ENCODE measurements at places on chromosomes 5 and 9. TPM values are rescaled to one million over a fixed set of nuclear protein-coding genes. Genes with fewer than 3 reads are reported as not detected.

DNA sequence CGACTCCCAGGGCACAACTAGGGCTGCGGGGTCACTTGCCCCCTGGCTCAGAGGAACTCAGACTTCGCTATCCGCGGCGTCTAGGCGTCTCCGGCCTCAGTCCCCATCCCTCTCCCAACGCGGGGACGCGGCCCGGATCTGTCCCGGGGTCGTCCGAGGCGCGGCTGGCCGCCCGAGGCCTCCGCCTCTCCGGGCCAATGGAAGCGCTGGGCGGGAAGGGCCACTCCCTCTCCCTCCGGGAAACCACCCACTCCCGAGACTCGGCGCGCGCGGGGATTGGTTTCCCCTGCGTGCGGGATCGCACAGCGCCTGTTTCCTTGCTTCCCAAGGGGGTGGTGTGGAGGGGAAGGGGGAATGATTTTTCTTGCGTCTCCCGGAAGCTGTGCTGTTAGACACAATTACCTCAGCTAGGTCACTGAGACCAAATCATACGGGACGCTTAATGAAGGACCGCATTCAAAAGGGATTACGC is 38.3 kb downstream of the NR2F1 start:
- DNase-seq = no peak

DNA sequence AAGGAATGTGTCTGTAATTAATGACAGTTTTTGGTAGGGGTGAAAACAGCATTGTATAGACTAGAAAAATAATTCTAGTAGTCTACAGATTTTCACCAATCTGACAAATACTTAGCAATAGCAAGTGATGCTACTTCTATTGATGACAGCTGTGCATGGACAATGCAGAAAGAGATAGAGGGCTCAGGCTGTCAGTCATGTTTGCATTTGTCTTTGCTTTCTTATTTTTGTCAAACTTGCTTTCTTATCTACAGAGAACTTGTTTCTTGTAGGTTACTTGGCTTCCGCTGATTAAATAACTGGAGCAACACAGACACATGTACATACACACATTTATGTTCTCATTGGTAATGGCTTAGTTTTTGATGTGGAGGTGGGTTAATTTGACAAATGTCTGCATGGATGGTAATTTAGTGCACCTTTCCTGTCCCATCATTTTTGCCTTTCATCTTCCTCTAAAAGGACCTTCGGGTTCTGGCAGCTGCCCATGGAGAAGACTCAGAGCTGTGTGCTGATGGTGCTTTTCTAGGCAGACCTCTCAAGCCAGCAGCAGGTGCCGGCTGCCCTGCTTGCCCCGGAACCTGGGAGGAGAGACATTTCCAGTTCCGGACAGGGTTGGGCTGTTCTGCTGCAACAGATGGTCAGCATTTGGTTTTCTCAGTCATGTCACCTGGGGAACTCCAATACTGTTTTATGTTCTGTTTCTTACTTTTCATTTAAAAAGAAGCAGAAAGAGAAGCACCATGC is 28.8 kb downstream of the CAMK4 start:
- DNase-seq = no peak

DNA sequence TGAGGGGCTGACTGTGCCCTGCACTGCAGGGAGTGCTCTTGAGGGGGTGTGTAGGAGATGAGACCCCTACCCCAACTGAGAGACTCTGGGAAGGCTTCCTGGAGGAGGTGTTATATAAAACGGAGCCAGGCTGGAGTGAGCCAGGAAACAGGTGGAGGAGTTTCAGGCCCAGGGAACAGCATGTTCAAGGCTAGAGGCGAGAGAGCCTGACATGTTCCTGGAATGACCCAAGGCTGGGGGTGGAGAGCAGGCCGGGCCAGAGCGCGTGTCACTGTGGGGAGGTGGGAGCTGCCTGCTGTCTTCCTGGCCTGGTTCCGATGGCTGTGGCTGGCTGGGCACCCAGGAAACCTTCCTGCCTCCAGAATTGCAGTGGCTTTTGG is 48.7 kb downstream of the RXRA start:
- no peak for DNase-seq

Gene BAAT
- total RNA-seq = 0.14 TPM

- no peak for DNase-seq
Measured at GRCh38 chr5:32542216-32543059, 42.9 kb upstream of the SUB1 start.

Gene ZNF484
- total RNA-seq = 16.6 TPM

- no peak for DNase-seq
Measured at GRCh38 chr5:156920042-156920860, 42.8 kb downstream of the TIMD4 start.

DNA sequence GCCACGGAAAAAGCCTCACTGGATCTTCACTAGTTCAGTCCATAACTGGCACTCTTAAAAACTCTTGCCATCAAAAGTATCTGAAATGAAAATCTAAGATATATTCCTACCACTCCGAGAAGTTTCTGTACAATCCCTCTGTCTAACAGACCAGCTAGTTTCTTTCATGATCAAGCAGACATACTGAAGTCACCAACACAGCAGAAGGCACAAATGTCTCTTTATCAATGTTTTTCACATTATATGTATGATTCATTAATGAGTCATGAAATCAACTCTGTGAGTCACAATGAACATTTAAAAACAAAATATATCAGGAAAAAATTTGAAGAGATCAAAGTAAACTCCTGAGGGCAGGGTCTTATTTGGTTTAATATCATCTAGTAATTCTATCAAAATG is 50.8 kb downstream of the F2R start:
- DNase-seq = no peak

DNA sequence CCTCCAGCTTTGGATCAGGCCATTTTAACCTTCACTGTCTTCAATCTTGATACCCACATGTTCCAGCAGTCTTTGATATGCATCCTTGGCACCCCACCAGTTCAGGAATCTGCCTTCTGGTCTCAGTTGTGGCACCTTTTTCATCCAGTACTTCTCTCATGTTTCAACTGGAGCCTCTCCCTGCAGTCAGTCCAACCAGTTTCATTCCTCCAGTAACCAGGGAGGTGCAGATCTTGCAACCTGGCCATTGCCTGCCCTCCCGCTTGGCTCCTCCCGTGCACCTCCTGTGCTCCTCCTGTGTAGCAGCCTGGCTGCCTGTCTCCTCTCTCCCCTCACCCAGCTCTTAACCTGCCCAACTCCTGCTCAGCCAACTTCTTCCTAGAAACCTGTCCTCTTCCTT is 20.2 kb downstream of the FUBP3 start:
- DNase-seq = no peak

DNA sequence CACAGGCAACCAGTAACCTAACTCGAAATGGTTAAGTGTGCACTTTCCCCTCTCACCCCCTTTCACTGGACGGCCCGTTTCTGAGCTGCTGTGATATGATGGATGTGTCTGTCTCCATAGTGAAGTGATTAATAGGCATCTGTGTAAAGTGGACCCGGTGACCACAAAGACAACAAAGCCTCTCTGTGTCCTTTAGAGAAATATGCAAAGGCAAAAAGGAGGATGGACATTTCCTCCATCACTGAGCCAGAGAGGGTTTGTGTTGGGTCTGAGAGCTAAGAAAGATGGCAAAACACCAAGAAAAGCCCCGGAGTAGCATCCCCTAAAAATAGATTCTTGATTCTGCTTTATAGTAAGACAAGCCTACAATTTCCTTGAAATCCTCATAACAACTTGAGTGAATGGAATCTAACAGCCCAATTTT is 120.6 kb downstream of the SEMA6A start:
- DNase-seq = no peak

DNA sequence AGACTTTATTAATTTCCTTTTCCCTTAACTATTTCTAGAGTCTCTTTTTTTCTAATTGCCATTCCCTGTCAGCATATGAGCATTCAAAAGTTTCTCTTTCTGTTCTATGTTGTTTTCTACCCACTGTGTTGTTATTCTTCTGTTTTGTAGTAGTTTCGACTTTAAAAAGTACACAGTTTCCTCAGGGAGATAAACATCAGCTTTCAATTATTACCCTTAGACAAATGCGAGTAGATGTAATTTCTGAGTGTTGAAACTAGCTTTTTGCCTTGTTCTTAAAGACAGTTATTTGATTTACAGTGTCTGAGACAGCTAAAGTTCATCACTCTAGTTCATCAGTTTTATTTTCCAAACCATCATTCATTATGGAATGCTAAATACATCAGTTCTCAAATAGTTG is 19.5 kb downstream of the MTREX start:
- no peak for DNase-seq

- no peak for DNase-seq
Measured at GRCh38 chr5:172646716-172647285, 5.7 kb downstream of the NEURL1B start.

Gene MEIKIN
- total RNA-seq = not detected

Gene SPAAR
- 0.46 TPM for total RNA-seq

DNA sequence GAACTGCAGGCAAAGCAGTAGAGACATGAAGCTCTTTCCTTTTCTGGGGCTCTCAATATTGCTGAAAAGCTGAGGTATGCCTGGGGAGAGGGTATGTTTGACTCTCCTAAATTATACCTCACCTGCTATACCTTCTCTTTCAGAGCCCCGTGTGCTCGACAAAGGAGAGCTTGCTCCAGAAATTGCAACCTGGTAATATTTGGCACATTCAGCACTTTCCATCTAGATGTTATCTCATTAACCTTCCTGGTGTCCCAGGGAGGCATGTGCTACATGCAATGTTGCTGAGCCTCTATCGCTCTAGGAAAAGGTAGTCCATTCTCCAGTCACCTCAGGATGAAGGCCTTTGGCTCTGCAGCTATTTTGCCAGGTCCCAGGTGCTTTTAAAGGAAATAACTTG is 78.5 kb upstream of the ZSWIM6 start:
- no peak for DNase-seq

DNA sequence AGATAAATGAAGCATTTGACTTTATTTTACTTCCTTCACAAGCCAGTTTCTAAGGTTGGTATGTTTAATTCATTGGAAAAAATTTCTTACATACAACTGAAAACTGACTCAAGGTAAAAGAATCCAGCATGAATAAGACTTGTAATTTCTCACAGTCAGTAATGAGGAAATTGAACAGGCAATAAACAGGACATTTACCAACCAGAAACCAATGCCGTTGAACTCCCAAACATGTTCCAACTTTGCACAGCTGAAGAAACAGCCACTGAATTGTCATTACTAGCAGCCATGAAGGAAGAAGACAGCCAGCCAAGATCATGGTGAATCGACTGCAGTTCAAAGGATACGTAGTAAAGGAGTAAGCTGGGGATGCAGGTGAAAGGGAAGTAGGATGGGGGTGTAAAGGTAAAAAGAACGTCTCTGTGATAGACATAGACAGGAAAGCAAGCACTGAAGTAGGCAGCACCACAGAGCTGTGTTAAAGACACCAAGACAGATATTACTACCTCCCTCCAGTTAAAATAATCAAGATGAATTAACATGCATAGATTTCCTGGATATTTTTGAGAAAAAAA is 21.3 kb upstream of the SLC12A2 start:
- DNase-seq = peak; percentile 15

DNA sequence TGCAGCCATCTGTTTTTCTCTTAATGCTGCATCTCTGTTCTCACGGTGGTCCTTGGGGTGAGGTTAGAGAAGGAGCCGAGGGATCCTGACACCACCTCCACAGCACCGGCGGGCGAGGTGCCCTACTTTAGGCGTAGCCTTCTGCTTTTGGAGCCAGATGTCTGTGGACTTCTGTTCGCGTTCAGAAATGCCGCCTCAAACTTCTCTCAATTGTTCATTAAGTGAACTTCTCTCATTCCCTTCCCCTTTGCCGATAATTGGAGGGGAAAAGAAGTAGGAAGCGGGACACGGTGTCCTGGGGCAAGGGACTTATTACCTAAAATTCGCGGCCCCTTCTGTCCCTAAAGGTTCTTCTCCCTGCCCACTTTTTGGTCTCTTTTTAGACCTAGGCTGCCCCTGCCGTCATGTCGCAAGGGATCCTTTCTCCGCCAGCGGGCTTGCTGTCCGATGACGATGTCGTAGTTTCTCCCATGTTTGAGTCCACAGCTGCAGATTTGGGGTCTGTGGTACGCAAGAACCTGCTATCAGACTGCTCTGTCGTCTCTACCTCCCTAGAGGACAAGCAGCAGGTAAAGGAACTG is 455 bp downstream of the KIF20A start:
- DNase-seq = no peak

Gene OR1J2
- not detected for total RNA-seq

DNA sequence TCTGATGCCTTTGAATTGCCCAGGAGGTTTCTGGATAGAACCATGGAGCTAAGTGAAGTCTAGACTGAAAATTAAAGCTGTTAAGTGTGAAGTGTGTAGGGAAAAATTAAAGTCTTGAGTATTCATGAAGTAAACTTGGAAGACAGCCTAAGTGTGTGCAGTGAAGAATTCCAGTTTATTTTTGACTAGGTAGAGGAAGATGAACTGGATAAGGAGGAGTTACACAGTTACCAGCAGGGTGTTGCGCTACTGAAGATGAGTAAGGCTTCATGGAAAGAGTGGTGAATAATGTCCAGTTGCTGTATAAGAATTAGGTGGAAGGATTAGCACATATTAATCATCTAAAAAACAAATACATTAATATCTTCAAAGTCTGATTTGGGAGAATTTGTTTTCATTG is 5.7 kb upstream of the CHD1 start:
- DNase-seq = no peak

- no peak for DNase-seq
Measured at GRCh38 chr9:81512641-81513040, 176.7 kb downstream of the TLE1 start.

DNA sequence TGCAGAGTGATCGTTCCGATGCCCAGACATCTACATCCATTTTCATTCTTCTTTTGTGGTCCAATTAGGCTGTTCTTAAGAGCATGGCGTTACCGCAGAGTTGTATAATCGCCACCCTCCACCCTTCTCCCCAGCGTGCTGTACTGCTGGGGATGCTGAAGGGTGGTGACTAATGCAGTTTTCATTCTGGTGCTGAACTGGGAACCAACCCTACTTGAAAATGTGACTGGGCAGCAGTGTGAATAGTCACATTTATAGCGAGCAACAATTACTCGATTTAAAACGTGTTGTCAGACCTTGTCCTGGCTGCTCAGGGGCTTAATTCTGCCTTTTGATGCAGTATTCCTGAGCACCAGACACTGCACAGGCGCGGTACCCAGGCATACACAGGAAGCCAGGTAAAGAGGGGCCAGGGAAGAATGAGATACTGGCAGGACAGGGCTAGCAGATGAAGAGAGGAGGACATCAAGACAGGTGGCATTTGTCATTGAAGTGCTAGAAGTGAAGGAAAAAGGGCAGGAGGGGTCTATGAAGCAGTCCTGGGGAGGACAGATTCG is 719 bp upstream of the ISCA1 start:
- DNase-seq = no peak

Gene NUP188
- total RNA-seq = 47.7 TPM

GRCh38 chr5:124252747-124253146 is 493.7 kb downstream of the ZNF608 start:
- no peak for DNase-seq

GRCh38 chr5:32551865-32552264 is 33.5 kb upstream of the SUB1 start:
- DNase-seq = no peak

- no peak for DNase-seq
Measured at GRCh38 chr5:142981886-142982820, 212.0 kb downstream of the ARHGAP26 start.

Data from NCI-H460 (cell line).